ENCODE measurements at places on chromosomes 16 and 17.

DNA sequence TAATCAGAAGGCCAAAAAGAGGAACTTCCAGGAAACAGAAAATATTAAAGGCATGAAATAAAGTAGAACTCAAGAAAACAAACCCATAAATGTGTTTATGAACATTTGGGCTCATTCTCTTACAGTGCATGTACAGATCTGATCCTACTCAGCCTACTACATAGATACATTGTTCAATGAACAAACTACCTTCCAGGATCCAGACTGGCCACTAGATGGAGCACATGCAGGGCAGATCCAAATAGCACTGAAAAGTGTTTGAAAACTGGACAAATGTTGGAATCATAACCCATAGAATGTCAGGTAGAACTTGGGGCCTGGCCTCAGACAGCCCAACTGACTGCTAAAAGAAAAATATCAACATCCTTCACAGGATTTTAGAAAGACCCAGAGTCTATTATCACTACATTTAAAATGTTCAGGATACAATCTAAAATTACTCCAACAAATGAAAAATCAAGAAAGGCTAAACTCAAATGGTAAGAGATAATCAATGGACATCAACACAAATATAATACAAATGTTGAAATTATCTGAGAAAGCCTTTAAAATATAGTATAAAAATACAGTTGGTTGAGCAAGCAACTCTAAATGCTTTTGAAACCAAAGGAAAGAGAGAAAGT is 122.4 kb upstream of the NUDT7 start:
- peak; percentile 33 for DNase-seq

DNA sequence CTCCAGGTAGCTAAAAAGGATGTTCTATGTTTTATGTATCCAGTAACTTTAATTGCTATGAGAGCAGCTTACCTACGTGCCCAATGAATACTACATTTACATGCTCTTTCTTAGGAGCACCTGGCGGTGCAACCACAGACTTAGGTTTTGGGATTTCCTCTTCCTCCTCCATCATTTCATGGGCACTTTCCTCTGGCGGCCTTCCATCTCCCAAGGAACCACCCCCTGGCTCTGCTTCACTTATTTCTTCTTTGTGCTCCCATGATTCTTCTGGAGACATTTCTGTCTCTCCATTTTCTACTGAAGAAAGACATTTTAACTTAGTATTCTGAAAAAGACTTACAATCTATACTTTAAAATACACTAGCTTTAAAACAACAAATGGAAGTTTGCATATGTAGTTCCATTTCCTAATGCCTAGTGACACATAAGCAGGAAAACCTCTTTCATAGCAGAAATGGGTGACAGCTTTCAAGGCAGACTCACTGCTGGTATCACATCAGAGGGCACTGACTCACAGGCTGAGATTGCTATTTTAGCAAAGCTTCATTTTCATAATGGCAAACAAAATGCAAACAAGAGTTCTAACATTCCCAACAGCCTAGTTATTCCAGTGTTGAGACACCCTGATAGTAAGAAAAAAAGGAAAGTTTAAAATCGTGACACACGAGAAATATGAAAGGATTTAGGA is 19.1 kb downstream of the GSPT1 start:
- DNase-seq = no peak

GRCh38 chr17:75288770-75289114 is 491 bp downstream of the SLC25A19 start:
- peak; percentile 72 for DNase-seq

DNA sequence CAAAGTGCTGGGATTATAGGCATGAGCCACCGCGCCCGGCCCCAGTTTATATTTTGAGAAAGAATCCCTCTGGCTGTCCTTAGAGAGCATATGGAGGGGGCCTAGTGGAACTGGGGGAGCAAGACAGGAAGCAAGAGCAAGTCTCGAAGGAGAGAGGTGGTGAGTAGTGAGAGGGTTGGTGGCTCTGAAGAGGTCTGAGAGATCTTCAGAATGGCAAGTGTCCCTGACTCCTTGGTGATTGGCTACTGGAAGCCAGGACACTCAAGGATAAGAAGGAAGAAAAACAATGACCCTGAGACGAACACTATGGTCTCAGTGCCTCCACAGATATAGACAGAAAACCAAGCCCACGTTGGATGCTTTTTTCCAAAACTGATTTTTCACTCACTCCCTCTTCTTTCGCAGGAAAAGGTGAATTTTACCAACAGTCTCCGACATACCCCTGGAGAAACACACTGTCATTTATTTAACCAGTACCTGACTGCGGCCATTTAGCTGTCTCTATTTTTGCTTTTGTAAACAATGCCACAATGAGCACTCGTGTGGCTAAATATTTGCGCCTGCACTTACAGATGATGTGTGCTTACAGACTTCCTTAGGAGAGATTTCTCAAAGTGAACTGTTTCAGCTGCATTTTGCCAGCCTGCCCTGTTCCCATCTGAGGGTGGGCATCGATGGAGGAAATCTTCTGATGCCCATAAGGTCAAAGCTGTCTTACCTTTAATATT is 15.9 kb upstream of the DOK4 start:
- peak; percentile 27 for DNase-seq

DNA sequence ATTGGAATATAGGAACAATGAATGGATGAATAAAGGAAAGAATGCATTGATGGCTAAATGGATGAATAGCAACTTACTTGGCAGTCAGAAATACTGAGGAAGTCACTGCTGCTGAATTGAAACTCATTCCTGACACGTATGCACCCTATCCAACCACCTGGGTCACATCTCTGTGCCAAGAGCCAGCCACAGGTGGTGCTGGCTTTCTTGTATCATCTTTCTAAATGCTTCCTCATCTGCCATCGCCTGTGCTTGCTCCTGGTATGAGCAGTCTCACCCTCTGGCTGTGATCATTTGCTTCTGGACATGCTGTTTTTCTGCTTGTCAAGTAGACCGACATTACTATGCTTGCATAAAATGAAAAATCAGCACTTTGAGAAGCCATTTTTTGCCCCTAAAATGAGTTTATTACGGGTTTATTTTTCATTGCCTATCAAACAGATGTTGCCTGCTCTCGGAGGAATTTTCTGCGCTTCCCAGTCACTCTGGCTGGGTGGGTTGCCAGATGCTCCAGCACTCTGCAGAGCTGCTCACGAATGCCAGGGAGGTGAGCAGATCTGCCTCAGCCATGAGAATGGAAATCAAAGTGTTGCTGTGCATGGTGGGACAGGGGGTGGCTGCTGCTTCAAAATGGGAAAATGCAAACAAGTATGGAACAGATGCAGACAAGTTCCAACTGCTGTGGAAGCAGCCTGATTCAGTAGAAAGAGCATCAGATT is 1349.6 kb upstream of the CDH8 start:
- DNase-seq = no peak

GRCh38 chr17:1286379-1287106 is 7.1 kb downstream of the TRARG1 start:
- DNase-seq = no peak

- DNase-seq = no peak
Observed at GRCh38 chr17:6495450-6496115, 51.3 kb downstream of the PIMREG start.

GRCh38 chr16:67719778-67720144 is 645 bp upstream of the GFOD2 start:
- peak; percentile 0 for DNase-seq

DNA sequence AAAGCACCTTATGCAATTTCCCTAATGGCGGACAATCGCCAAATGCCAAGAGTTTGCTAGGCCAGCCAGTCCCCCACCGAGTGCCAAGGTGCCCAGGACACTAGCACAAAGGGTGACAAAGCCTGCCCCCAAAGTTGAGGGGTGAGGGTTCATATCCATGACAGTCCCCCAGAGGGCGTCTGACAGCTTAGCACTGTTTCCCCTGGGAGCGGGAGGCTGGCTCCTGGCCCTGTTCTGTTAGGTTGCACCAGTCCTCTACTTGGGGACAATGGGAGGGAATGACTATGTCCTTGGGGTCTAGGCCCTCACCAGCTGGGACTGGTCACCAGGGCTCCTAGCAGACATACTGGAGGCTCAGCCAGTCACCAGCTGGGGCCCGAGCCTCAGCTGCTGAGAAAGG is 66.9 kb downstream of the MYO18A start:
- peak; percentile 51 for DNase-seq

- no peak for DNase-seq
Observed at GRCh38 chr17:31654936-31655335, 204.1 kb downstream of the COPRS start.

DNA sequence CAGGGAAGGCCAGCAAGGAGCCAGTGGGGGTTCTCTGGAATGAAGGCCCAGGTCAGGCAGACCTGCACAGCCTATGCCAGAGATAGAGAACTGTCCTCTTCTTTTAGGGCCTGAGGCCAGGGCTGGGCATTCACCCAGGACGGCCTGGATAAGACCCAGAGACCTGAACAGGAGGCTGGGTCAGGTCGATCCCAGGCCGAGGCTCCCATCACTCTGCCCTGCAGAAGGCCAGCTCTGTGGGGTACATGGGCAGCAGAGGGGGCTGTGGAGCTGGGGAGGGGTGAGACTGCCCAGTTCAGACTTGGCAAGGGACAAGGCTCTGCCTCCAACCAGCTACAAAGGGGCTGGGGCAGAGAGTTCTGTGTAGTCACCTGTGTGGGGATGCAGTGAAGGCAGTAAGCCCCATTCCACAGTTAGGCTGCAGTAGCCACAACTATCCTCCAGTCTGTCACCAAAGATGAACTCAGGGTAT is 14.6 kb downstream of the HSD11B2 start:
- no peak for DNase-seq

DNA sequence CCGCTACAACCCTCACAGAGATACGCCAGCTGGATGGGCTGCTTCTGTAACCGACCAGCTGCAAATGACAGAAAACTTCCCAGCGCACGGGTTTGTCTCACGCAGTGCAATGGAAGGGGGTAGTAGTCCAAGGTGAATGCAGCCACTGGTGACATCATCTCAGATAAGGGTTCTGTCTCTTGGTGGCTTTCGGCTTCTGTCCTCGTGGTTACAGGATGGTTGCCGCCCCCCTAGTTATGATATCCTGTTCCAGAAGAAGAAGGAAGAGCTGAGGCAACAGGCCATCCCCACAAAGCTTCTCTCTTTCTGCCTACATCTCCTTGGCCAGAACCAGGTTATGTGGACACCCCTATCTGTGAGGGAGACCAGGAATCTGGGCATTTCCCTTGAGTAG is 40.3 kb upstream of the BAHCC1 start:
- DNase-seq = no peak

GRCh38 chr16:4752351-4753100 is 14.4 kb downstream of the ZNF500 start:
- DNase-seq = no peak

DNA sequence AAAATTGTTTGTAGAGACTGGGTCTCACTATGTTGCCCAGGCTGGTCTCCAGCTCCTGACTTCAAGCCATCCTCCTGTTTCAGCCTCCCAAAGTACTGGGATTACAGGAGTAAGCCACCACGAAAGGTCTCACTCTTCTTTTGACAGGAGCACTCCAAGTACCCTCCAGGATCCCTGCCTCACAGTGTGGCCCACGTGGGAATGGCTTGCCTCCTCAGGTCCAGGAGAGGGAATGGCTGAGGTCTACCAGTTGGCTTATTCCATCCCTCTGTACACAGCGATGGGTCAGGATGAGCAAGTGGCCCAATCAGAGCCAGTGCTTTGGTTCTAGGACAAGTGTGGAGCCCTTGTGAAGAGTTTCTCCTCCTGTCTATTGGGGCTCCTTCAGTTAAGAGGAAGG is 73.7 kb upstream of the ZNF423 start:
- no peak for DNase-seq

DNA sequence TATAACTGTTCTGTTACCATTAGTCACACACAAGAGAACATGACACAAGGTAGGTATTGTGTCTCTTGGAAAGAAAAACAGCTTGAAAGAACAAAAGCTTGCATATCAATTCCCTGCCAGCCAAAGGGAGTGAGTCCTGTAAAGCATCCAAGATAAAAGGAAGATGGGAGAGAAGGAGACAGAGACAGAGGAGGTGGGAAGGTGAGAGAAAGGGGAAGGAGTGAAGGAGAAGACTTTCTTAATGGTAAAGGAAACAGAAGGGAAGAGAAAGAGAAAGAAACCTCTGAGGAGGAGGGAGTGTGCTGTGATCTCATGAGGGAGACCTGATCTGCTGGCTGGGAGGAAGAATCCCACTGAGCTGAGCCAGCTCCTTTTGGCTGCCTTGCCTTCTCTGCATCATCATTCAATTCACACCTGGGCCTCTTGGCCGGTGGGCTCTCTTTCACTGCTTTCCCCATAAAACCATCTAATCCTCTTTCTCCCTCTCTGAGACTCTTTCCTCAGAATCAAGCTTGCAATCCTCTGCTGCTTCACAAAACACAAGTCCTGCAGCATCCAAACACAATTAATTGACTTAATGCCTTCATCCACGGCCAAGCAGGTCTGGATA is 271.6 kb downstream of the ABCC12 start:
- DNase-seq = no peak

GRCh38 chr17:27991462-27991993 is 50.9 kb upstream of the NLK start:
- DNase-seq = no peak

DNA sequence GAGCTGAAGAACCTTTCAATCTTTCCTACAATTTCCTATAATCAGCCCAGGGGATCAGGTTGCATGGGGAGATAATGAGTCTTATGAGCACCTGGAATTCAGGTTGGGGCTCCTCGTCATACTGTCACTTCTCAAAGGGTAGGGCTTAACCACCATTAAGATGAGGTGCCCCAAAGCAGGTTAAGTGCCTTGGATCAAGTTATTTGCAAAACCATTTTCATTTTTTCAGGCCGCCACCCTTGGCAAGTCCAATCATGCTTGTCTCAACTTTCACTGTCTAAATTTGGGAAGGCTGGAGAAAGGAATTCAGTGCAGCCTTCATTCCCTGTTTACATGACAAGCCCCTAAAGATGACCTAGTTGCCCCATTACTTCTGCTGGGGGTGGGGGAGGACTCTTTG is 44.9 kb upstream of the TANGO6 start:
- DNase-seq = peak; percentile 15

DNA sequence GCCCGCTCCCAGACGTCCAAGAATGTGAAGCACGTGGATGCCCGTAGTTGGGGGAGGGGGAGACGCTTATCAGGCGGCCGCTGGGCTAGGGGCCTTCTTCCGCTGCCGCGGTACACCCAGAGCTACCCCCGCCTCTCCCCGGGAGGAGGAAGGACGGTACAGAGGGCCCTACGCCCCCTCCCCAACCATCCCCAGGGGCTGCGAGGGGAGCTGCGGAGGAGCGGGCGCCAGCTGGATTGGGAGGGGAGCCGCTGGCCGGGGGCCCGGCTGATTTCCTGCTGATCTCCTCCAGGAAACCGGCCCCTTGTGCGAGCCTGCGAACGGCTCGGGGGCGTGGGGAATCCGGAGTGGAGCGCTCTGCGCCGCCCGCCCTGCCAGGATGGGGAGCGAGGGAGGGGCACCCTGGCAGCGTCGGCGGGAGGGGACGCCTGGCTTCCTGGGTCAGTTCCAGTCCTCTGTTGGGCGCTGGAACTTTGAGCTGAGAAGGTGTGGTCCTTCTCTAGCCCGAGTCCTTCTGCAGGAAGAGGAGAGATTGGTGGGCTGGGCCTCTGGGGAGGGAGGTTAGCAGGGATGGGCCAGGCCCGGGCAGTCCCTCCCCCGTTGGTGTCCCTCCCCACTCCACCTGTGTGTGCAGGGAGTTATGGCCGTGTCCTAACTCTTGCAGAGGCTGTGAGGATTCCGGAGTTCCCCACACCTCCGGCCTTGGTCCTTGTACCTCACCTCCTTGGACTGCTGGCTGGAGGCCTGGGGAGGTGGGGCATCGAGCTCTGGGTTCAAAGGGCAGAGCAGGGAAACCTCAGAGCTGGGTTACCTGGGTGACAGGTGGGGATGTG is 19.2 kb downstream of the GJD3 start:
- DNase-seq = peak; percentile 26

GRCh38 chr17:68539548-68540467 is 27.6 kb downstream of the PRKAR1A start:
- no peak for DNase-seq
